Dermis microvascular lymphatic vessel endothelial cell (primary cell): ENCODE measurements at places on chromosomes 2 and 18. TPM values are rescaled to one million over a fixed set of nuclear protein-coding genes. Genes with fewer than 3 reads are reported as not detected.

STPG4 gene
- under 0.01 TPM in 1 of 2 replicates, not detected in the other for total RNA-seq

GAREM1 gene
- total RNA-seq = 0.25 and 0.26 TPM in 2 replicates

UXS1 gene
- 21.4 and 28.4 TPM in 2 replicates for total RNA-seq

DOCK10 gene
- total RNA-seq = 4.6 and 6.1 TPM in 2 replicates
